Gastroesophageal sphincter (tissue), 4 donors: ENCODE measurements at places on chromosomes 11 and 22.

GRCh38 chr22:31281733-31282132 is 10.6 kb downstream of the PIK3IP1 start:
- no peak for ATAC-seq

- ATAC-seq = no peak
Observed at GRCh38 chr22:38187413-38188212, 6.0 kb upstream of the PLA2G6 start.

DNA sequence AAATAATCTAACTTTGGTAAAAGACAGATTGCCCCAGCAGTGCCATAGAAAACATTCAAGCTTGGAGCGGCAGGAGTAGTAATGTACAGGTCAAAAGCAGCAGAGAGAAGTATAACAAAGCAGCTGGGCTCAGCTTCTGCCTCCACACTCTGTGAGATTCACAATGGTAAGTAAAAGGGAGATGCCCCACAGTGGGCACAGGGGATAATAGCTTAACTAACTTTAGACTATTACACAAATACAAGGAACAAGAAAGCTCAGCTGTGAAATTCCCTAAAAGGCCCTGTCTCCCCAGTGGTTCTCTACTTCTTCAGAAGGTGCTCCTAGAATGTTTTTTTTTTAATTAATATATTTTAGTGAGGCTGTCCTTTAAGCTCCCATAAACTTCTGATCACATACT is 28.0 kb downstream of the RDX start:
- no peak for ATAC-seq

DNA sequence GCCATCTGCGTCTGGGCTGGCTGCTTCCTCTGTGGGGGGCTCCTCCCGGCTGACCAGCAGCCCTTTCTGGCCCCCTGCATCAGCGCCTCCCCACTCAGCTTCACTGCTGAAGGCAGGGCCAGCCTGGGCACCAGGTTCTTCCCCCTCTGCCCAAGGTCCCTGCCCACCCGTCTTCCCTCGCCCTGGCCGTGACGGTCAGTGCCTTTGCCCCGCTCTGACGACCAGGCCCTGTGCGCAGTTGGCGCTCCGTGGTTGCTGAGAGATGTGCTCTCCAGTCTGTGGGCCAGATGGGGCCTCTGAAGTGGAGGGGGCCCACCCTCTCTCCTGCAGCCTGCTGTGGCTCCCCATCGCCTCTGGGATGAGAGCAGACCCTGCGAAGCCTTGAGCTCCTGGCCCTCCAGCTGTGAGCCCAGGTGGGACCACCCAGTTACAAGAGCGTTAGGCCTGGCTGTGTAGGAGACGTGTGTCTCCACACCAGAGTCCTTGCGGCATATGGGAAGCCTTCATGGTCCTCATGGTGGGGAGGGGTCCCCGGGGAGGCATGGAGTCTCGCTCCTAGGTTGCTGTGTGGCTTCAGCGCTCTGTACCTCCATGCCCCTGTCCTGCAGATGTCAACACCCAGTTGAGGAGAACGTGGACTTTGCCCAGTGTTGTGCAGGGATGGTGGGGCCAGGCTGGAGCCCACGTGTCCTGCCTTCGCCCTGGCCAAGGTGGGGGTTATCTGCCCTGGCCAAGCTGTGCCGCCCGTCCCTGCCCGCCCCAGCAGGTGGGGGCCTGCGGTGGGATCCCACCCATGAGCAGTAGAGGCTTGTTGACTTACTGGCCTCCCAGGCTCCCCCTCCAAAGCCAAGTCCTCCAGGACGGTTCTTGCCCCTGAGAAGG is 14.2 kb downstream of the LRP5 start:
- no peak for ATAC-seq

DNA sequence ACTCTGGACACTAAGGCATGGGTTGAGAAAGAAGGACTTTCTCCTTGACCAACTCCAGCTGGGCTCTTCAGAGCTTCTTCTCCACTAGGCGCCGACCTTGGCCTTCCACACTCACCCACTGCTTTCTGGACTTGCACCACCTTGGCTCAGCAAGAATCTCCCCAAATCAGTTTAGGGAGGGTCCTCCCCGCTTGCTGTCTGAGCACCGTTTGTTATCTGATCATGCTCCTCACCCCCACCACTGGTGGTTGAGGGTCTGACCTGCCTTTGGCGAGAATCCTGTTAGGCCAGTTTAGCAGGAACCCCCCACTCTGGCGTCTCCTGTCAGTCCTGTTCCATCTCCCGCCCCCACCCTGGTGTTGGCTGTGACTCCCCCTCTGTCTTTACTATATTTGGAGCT is 10.4 kb downstream of the APOL2 start:
- ATAC-seq = no peak

DNA sequence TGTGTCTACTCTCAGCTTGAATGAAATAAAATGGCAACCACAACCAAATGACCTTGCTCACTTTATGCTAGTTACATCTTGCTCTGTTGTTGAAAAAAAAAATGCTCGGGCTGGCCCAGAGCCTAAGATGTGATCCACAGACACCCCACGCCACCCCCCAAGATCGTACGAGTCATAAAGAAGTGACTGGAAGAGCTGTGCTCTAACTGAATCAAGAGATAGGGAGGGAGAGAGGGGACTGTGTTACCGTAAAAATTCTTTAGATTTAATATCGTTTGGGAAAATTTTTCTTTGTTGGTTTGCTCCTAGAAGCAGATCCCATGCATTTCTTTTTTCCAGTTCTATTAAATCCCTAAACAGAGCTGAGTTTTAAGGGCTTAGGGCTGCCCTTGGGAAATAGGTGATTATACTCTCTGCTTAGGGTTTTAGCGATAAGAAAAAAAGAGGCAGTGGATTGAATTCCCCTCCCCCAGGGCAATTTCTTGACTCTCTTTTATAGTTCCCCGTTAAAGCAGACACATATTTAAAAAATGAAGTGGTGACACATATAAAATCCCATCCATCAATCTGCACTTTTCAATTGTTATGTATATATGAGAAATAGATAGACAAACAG is 14.5 kb downstream of the MAML2 start:
- ATAC-seq = no peak
